ENCODE measurements at places on chromosomes 4 and X. TPM values are rescaled to one million over a fixed set of nuclear protein-coding genes. Genes with fewer than 3 reads are reported as not detected.

PHF8 gene
- 15.6 TPM for total RNA-seq

AKAP14 gene
- not detected for total RNA-seq

ENPEP gene
- total RNA-seq: 0.37 TPM

CABS1 gene
- not detected for total RNA-seq

TAF7L gene
- 0.37 TPM for total RNA-seq

MAGED4B gene
- 5.1 TPM for total RNA-seq

ANOS1 gene
- total RNA-seq: not detected

F11 gene
- not detected for total RNA-seq

PCDH11X gene
- not detected for total RNA-seq

RPS6KA6 gene
- 1.1 TPM for total RNA-seq

SUPT20HL2 gene
- not detected for total RNA-seq

NXF2 gene
- not detected for total RNA-seq

NEIL3 gene
- 10.8 TPM for total RNA-seq

OPRPN gene
- total RNA-seq: not detected

DUX4 gene
- total RNA-seq: not detected

TFDP3 gene
- not detected for total RNA-seq

Measured in subcutaneous preadipocyte (primary cell).